ENCODE measurements at places on chromosomes 5 and 9.

- no peak for DNase-seq
These were observed 163.6 kb upstream of the GRIN3A start for GRCh38 chr9:101902051-101902450.

- no peak for DNase-seq
These were observed 63.9 kb downstream of the C9orf152 start for GRCh38 chr9:110143950-110144545.

- DNase-seq = no peak
These were observed 319.4 kb downstream of the TLR4 start for GRCh38 chr9:118023644-118024043.

DNA sequence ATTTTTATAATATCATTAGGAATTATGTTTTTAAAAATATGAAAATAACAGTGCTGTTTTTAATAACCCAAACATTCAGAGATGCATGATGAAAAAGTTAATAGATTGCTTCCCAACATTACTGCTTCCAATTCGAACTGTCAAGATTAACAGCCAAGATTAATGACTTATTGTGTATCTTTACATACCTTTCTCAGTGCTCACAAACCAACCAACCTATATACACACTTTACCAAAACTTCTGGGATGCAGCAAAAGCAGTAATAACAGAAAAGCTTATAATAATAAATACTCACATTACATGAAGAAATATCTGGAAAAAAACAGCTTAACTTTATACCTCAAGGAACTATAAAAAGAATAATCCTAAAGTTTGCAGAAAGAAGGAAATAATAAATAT, 82.1 kb downstream of the TMEM232 start:
- DNase-seq = no peak

GRCh38 chr9:69018737-69019136, 4.8 kb upstream of the PRKACG start:
- no peak for DNase-seq

DNA sequence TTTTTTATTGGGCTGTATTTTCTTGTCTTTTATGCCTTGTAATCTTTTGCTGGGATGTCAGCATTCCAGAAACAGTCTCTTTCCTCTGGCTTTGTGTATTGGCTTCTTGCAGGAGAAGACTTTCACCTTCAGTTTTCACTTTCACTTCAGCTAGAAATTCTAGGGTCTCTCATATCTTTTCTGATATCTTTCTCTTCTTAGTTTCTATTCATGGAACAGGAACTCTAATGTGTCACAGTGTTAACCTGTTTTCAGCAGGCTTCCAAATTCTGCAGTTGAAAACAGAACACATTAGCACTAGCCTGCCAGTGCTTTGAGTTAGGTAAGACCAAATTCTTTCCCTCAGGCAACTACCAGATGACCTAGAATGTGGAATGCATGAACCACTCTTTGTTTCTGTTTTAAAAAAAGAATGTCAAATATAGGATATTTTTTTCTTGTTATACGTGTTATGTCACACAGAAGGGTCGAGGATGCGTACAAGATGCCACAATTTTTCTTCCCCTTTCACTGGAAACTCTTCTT, 164.7 kb downstream of the TUSC1 start:
- DNase-seq = no peak

DNA sequence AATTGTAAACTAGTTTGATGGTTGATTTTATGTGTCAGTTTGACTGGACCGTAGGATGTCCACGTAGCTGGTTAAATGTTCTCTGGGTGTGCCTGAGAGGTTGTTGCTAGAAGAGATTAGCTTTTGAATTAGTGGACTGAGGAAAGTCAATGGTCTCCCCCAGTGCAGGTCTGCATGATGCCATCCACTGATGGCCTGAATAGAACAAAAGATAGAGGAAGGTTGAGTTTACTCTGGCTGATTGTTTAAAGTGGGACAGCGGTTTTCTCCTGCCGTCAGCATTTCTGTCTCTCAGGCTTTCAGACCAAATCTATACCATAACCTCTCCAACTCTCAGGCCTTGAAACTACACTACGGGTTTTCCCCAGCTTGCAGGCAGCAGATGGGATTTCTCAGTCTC, 899.2 kb upstream of the WWC1 start:
- no peak for DNase-seq

DNA sequence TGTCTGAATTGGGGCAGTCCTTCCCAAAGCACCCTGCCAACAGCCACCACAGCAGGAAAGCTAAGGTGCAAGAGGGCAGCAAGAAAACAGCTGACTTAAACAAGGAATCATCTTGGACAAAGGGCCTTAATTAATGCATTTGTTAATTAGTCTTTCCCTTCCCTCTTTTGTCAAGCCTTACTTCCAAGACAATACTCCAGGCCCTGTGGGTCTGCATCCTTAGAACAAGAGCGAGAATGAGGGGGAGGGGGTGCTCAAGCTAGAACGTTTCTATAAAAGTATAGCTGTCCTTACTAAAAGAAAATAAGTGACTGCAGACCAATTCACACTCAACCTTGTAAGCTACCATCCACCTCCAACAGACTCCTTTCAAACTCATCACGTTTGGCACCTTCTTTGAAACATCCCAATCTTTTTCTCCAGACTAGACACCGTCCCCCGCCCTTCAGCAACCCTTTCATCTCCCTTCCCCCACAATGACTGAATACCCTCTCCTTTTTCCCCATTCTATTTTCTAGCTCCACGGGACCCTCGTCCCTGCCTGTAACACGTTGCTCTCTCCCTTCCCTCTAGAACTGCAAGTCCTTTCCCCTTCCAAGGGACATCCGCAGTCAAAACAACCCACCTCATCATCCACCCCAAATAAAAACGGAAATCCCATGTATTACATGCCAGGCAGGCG, 85.7 kb upstream of the RNF38 start:
- no peak for DNase-seq

DNA sequence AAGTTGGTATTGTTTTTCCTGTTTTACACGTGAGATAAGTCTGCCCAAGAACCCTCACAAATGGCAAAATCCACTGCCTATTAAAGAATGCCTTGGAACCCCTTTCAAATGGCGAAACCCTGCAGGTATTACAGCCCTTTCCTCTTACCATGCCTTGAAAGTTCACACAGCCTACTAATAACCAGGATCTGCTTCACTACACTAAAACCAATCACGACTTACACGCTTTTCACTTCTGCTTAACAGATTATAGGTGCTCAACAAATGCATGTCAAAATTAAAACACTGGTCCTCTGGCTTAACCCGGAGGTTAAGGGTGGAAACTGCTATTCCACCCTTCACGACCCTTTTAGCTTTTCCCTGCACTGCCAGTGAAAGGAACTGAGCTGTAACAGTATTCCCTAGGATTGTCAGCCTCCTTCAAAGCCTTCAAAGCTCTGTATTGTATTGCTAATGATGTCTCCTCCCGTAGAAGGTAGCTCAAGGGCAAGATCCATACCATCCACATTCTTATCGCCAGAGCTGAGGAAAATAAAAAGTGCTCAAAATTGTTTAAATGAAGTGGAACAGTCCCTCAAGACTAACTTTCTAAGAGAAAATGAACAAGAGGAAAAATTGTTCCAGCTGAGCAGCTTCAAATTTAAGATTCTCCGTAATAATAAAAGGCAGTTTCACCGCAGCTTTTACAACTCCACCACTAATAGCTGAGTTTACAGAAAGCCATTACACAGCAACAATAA, 997 bp downstream of the AUH start:
- DNase-seq = no peak

DNA sequence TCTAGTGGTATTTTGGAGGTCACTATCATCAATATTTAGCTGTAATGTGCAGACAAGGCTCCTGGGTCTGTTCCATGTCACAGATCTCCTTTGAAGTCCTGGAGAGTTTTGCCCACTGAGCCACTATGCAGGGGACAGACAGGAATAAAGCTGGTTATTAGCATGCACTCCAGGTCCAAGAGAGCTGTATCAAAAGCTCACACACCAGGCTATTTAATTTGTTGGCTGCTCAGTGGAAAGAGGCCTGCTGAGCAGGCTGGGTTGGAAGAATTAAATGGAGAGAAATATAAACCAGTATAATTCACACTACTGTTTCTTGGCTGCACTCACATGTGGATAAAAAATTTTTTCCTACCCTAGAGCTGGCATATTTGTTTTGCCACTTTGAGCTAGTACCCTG, 113.8 kb upstream of the TAF11L2 start:
- DNase-seq = no peak

DNA sequence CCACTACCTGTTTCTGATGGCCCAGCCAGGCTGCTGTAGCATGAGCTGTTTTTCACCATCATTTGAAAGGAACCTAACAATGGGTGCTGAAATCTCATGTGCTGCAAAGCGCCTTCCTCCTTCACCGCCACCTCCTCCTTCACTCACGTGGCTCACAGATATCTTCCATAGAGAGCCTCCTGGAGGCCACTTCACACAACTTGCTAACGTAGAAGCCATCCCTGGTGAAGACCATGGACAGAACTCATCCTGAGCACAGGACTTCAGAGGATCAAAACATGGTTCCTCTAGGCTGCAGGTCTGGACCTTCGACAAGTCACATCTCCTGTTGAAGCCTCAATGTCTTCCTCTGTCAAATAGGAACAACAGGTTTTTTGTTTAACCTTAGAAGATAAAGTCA, 155.5 kb upstream of the RAD23B start:
- DNase-seq = peak; percentile 2

GRCh38 chr5:178213003-178213461, 8.7 kb downstream of the HNRNPAB start:
- no peak for DNase-seq

GRCh38 chr5:58548068-58548467, 34.8 kb upstream of the RAB3C start:
- no peak for DNase-seq
